ENCODE measurements at places on chromosomes 11 and 22.

- DNase-seq, result no peak
Observed at GRCh38 chr11:1289211-1289935, 20.1 kb downstream of the TOLLIP start.

DNA sequence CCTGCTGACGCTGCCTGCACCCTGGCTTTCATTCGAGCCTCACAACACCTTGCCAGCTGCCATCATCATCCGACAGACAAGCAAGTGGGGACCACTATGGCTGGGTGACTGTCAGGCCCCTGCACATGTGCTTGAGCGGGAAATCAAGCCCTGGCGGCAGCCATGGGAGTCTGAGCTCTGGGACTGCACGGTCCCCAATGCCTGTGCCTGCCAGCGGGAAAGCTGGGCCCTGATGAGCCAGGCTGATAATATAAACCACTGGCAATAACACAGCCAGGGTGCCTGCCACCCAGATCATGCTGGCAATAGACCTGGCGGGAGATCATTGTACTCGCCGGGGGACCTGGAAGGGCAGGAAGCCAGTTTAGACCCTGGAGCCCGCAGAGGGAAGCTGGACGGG lies 2.5 kb downstream of the FGF3 start:
- DNase-seq, result no peak

DNA sequence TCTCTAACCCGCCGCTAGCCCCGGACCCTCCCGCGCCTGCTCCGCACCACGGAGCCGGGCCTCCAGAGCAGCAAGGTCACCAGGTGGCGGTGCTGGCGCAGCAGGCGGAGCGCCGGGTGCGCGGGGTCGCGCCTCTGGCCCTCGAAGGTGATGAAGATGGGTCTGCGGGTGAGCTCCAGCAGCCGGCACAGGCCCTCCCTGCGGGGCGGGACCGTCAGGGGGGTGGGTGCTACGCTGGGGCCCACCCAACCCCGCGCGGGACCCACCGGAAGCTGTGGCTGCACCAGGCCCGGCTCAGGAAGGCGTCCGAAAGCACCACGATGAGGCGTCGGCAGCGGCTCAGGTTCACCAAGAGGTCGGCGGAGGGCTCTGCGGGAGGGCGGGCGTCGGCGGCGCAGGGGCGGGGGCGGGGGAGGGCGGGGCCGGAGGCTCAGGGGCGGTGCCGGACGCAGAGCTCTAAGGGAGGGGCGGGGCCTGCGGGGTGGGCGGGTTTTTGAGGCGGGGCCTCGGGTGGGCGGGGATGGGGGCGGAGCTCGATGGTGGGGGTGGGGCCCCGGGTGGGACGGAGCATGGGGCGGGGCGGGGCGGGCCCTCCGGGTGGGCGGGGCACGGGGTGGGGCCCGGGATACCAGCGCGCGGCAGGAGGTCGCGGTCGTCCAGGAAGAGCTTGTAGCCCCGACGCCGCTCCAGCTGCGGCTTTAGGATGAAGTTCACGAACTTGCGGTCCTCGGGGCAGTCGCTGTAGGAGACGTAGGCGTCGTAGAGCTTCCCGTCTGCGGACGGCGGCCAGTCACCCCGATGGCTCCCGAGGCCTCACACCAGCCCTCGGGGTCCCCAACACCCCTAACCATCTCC lies 7.8 kb downstream of the SIGIRR start:
- peak; percentile 67 for DNase-seq

- no peak for DNase-seq
Observed at GRCh38 chr11:2674658-2675131, 25.1 kb downstream of the KCNQ1OT1 start.

GRCh38 chr11:459511-460220 lies 9.6 kb downstream of the PTDSS2 start:
- DNase-seq, result no peak

DNA sequence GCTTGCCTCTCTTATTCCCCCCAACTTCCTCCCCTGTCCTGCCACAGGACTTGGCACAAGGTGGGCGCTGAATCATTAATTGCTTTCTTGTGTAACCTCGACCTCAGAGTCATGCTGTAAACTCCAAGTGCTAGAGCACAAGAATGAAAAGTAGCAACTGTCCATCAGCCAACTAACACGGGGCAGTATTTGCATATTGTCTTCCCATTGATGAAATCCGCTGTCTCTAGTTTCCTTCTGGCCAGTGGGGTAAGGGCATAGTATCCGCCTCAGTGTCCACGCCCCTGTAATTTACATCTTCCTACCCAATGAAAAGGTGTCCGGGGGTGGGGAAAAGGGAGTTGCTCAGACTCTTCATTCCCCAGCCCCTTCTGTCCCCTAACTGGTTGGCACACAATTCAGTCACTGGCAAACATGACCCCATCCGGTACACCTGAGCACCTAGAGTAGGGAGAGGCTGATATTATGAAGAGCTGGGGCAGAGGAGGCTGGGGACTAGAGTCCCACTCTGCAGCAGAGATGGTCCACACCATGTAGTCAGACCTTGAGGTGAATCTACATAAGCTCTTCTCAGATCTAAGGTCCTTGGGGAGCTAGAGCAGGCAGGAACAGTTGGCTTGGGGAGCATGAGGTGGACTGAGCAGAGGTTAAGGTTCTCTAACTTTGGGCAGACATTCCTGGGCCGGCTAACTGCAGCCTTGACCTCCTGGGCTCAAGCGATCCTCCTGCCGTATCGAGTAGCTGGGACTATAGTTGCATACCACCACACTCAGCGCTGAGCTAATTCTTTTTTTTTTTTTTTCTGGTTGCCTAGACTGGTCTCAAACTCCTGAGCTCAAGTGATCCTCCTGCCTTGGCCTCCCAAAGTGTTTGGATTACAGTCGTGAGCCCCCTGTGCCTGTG lies 6.8 kb upstream of the GGA1 start:
- peak; percentile 88 for DNase-seq

DNA sequence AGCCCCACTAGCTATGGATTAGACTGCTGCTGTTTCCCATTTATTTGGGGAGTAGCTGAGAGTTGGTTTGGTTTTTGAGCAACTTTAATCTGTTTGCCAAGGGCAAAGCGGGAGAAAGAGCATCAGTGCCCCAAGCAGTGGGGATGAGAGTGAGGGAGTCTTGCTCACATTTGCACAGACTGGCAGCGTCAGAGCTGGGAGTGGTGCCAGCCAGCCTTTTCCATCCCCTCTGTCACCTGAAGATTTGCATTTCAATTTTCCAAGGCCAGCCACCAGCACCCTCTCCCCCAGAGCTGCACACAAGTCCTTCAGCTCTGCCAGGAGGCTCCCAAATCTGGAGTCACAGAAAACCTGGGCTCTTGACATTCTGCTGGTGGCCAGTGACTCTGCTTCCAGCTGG lies 21.0 kb upstream of the UVRAG start:
- DNase-seq, result no peak

- peak; percentile 91 for DNase-seq
Observed at GRCh38 chr22:29310863-29311339, 4.5 kb downstream of the GAS2L1 start.

GRCh38 chr11:55854704-55855103 lies 16.2 kb downstream of the OR5D16 start:
- DNase-seq, result no peak

- DNase-seq, result no peak
Observed at GRCh38 chr11:206526-207207, 532 bp downstream of the BET1L start.

GRCh38 chr11:134558916-134559601 lies 147.0 kb upstream of the B3GAT1 start:
- no peak for DNase-seq

- peak; percentile 22 for DNase-seq
Observed at GRCh38 chr11:63560506-63561180, 2.5 kb downstream of the PLAAT2 start.

- DNase-seq, result no peak
Observed at GRCh38 chr11:102603576-102603975, 21.6 kb downstream of the MMP20 start.

DNA sequence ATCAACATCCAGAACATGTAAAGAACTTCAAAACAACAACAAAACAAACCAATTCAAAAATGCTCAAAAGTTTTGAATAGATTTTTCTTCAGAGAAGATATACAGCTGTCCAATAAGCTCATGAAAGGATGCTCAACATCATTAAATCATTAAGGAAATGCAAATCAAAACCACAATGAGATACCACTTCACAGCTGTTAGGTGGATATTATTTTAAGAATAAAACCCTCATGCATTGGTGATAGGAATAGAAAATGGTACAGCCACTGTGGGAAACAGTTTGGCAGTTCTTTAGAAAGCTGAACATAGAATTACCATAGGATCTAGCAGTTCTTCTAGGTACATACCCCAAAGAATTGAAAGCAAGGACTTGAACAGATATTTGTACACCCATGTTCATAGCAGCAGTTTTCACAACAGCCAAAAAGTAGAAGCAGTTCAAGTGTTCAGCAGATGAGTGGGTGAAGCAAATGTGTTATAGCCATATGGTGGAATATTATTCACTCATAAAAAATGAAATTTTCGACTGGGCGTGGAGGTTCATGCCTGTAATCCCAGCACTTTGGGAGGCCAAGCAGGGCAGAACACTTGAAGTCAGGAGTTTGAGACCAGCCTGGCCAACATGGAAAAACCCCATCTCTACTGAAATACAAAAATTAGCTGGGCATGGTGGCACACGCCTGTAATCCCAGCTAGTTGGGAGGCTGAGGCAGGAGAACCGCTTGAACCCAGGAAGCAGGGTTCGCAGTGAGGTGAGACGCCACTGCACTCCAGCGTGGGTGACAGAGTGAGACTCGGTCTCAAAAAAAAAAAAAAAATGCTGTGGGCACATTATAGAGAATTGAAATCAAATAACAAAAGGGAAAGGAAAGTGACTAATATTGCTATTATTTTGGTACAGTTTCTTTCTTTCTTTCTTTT lies 42.9 kb downstream of the CBL start:
- no peak for DNase-seq

GRCh38 chr22:48659404-48659996 lies 1168.2 kb downstream of the BRD1 start:
- no peak for DNase-seq

DNA sequence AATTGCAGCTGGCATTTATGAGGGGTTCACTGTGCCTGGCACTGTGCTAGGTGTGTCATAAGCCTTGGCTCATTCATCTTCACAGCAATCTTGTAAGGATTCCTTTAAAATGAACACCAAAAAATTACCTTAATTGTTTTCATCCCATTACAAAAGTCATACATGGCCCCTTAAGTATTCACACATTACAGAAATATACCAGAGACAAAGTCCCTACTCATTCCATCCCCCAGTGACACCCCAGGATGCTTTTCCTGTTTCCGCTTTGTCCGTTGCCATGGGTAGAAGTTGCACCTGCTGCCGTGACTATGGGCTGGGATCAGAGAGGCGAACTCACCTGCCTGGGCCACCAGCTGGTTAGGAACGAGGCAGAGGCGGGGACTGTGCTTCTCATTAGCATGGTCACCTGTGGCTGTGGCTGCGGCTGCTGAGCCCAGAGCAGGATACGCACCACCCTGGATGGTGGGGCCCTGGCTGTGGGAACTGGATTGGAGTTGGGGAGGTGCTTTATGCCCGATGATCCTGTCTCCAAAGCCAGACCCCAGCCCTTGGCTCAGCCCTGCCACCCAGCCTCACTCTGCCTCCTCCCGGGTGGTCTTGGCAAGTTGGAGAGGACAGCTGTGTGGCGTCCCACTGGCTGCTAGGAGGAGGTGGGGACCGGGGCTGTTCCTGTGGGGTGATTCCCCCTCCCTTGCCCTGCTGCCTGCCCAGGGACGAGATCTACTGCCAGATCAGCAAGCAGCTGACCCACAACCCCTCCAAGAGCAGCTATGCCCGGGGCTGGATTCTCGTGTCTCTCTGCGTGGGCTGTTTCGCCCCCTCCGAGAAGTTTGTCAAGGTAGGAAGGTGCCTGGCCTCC lies 60.8 kb downstream of the MYO7A start:
- no peak for DNase-seq

- DNase-seq, result no peak
Observed at GRCh38 chr22:35913925-35914324, 114.7 kb downstream of the RBFOX2 start.

GRCh38 chr22:36965696-36966095 lies 52.3 kb downstream of the CSF2RB start:
- no peak for DNase-seq

GRCh38 chr11:62543680-62544444 lies 2.7 kb downstream of the AHNAK start:
- DNase-seq, result no peak

DNA sequence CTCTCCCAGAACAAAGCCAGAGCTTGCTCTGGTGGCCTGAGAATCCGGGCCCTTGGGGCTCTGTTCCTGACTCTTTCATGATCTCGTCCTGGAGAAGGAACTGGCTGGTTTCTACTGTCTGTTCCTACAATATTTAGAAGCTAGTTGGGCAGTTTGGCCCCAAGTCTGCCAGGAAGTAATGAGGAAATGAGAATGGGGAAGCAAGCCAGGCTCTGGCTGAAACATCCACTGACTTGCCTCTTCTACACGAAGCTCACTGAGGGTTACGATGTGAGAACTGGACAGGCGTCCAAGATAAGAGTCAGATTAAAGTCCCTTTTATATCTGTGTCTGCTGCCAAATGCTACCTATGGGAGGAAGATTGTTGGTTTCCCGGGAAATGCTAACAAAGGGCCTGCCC lies 110.0 kb upstream of the KIRREL3 start:
- DNase-seq, result no peak

DNA sequence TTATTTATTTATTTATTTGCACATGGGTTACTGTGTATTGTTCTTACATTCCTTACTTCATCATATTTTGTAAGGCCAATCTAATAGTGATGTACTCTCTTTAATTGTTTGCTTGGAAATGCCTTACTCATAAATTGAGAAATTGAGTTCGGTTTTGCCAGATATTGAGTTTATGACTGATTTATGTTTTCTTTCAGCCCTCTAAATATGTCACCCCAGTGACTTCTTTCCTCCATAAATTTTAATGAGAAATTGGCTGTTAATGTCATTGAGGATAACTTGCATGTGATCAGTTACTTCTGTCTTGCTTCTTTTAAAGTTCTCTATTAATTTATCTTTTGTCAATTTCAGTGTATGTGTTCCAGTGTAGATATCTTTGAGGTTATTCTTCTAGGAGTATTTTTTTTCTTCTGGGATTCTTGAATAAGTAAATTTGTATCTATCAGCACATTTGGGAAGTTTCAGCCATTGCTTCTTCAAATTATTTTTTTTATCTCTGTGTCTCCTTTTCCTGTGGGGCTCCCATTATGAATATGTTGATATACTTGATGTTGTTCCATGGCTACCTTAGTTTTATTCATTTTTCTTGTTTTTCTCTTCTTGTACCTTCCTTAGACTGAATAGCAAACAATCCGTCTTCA lies 47.8 kb downstream of the XKR3 start:
- DNase-seq, result no peak
